ENCODE measurements at places on chromosomes 11 and 22.

DNA sequence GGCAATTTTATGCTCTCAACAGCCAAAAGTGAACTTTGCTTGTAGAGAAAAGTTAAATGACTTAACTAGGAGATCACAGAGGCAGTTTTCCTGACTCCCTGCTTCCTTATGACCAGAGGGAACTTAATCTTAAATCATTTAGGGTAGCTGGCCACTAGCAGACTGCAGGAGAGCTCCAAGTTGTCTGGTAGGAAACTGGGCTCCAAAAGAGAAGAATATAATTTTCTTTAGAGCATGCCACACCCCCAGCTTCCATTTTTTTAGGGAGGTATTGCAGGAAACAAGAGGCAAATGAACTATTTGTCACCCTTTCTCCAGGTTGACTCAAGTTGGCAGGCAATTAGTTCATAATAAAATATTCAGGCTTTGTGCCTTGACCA lies 2.6 kb downstream of the METTL15 start:
- DNase-seq: no peak

DNA sequence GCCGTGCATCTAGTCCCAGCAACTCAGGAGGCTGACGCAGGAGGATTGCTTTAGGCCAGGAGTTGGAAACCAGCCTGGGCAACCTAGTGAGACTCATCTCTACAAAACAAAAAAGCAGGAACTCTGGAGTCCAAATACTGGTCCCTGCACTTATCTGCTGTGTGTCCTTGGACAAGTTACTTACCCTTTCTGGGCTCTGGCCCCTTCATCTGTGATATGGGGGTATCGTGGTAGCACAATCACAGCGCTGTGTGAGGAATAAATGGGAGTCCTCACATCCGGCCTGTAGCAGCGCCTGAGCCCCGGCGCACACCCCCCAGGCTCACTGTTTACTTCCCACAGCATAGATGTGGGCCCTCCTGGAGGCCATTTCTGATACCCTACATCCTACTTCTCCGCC lies 44.2 kb upstream of the MYH9 start:
- no peak for DNase-seq

DNA sequence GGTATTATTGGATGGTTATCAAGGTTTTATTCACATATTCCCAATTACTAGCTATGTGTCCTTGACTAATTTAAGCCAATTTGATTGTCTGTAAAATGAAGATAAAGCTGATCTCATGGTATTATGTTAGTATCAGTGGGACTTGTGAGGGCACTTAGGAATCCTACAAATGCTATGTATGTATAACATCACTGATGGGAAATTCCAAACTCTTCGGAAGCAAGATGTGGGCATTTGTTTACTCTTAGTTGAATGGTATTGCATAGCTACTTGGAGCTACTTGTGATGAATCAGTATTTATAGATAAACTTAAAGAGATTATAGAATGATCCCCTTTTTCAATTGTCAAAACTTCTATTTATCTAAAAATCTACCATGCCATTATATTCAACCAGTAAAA lies 239.9 kb downstream of the CNTN5 start:
- DNase-seq: no peak

DNA sequence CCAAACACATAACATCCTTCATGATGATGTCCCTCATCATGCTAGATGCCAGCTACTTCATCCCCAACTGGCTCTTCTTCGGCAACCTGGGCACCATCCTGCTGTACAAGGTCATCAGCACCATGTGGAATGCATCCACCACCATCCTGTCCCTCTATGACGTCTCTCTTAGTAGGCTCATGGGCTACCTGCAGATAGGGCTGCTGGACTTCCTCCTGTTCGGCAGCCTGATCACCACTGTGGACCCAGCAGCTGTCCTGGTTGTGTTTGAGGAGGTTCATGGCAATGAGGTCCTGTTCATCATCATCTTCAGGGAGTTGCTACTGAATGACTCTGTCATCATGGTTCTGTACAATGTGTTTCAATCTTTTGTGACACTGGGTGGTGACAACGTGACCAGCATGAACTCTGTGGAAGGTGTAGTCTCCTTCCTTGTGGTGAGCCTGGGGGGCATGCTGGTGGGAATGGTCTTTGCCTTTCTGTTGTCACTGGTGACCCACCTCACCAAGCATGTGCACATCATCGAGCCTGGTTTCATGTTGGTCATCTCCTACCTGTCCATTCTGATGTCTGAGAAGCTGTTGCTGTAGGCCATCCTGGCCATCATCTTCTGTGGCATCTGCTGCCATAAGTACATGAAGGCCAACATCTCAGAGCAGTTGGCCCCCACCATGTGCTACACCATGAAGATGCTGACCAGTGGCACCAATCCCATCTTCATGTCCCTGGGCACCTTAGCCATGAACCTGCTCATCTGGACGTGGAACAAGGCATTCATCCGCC lies 120.7 kb upstream of the SERPIND1 start:
- no peak for DNase-seq

GRCh38 chr11:94973099-94973968 lies at the start of the genes CWC15 and KDM4D:
Gene CWC15 (minus strand): TSS chr11:94973556. CDS start chr11:94972185, 1,371 bp downstream.
Gene KDM4D (plus strand): TSS chr11:94973709. CDS start chr11:94997373, 23,664 bp downstream.
- peak; percentile 98 for DNase-seq

GRCh38 chr22:35315141-35315854 lies 15.6 kb downstream of the TOM1 start:
- no peak for DNase-seq

- DNase-seq: no peak
These were observed 4.0 kb downstream of the OOSP4A start for GRCh38 chr11:59967677-59968394.

Data from germinal center (tissue), 1 donor.